ENCODE measurements at places on chromosomes 7 and 10. TPM values are rescaled to one million over a fixed set of nuclear protein-coding genes. Genes with fewer than 3 reads are reported as not detected.

Gene IFIT1B
- total RNA-seq = not detected

Gene MYL7
- total RNA-seq = not detected

Gene SVOPL
- not detected for total RNA-seq

Gene NPY
- total RNA-seq = not detected

Gene SPDYE16
- not detected for total RNA-seq

Gene AS3MT
- 1.2 TPM for total RNA-seq

Gene C10orf95
- total RNA-seq = 0.15 TPM

Gene BTBD16
- not detected for total RNA-seq

Gene VPS41
- total RNA-seq = 51.1 TPM

Gene GRID2IP
- total RNA-seq = 0.10 TPM

Gene TMEM106B
- 25.3 TPM for total RNA-seq

Gene CALML5
- not detected for total RNA-seq

Gene ZNF503
- 0.21 TPM for total RNA-seq

Gene PRRT4
- total RNA-seq = 0.40 TPM

Gene MLXIPL
- not detected for total RNA-seq

Gene NPC1L1
- not detected for total RNA-seq

Gene LOXL4
- total RNA-seq = not detected

Gene CACNB2
- total RNA-seq = not detected

Gene ZNF853
- total RNA-seq = 0.91 TPM

Gene DUS4L
- total RNA-seq = 12.3 TPM

Gene MAGI2
- total RNA-seq = 0.07 TPM

Gene MRC1
- total RNA-seq = 0.05 TPM

Gene SLC29A4
- total RNA-seq = 0.24 TPM

Gene ZNF438
- total RNA-seq = 2.4 TPM

Gene ZPBP
- total RNA-seq = not detected

Gene PHYH
- 14.2 TPM for total RNA-seq

Gene SEPTIN14
- total RNA-seq = not detected

Gene RAMP3
- not detected for total RNA-seq

Gene UPK3B
- total RNA-seq = 0.52 TPM

Gene ZNF239
- total RNA-seq = 2.5 TPM

Gene WDR37
- 16.0 TPM for total RNA-seq
